NCI-H524 treated with DMSO at 0.1 percent for 48 hours (cell line): ENCODE measurements at places on chromosomes 7 and 10.

DNA sequence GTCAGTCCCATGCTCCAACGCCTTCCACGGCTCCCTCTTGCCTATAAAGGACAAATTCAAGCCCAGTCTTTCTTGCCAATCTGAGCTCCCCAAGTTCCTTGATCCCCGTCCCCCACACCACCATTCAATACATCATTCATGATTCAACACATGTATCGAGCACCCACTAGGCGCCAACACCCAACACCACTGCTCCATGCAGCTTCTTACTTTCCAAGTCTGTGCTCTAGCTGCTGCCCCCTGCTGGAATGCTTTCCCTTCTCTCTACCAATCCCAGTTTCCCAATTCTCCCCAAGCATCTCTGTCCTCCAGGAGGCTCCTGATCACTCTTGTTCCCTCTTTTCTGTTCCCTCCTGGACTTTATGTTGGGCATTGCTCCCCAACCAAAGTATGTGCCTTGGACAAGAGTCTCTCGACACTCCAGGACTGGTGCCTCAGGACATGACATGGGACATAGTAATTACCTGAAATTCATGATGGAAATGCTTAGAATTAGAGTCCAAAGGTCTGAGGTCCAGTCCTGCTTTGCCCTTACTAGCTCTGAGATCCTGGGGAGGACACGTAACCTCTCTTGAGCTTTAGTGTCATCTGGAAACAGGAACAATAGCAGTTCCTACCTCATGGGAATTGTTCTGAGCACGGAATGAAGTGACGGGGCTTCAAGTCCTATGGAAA lies 172.7 kb downstream of the NEURL1 start:
- no peak for DNase-seq

- no peak for DNase-seq
These were observed 172.8 kb downstream of the GRID1 start for GRCh38 chr10:86193841-86194240.

GRCh38 chr10:119541459-119542356 lies 811 bp downstream of the RGS10 start:
- no peak for DNase-seq

GRCh38 chr7:19560111-19560883 lies 148.5 kb downstream of the POLR1F start:
- DNase-seq: no peak

DNA sequence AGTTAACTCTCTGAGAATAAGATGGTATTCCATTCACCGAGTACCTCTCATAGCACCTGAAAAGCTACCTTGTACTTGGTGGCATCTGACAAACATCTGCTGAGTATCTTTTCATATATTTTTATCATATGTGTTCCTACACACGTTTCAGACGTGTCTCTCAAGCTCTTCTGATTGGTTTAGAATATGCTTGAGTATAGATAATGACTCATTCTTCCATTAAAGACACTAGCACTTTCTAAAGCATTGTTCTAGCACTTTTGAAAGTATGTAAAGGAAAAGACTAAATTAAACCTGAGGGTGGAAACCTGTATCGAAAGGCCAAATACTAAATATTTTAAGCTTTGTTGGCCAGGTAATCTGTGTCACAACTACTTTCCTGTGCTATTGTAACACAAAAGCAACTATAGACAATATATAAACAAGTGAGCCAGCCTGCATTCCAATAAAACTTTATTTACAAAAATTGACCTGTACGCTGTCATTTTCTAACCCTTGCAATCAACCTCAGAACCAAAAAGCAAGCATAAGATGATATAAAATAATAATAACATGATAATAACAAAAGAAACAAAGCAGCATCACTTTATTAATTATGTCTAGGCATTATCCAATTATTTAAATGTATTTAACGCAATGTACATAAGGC lies 95.3 kb downstream of the DGKI start:
- DNase-seq: no peak

DNA sequence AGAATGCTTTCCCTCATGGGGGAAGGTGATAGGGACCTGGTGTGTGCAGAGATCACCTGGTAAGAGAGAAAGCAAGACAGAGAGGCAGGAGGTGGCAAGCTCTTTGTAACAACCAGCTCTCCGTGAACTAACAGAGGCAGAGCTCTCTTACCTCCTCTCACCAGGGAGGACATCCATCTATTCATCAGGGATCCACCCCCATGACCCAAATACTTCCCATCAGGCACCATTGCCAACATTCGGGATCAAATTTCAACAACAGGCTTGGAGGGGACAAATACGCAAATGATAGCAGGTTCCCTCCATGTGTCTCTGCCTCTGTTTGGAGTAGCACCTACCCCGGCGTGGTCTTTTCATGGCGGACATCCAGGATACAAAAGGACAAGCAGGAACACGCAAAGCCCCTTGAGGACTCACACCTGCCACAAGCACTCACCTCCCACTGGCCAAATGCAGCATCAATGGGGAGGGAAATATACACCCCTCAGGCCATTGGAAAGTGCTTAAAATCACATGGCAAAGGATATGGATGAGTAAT lies 431.2 kb upstream of the AUTS2 start:
- DNase-seq: no peak

- no peak for DNase-seq
These were observed 40.3 kb downstream of the THNSL1 start for GRCh38 chr10:25056726-25057125.

GRCh38 chr7:27863880-27864279 lies 123.9 kb downstream of the TAX1BP1 start:
- DNase-seq: no peak

DNA sequence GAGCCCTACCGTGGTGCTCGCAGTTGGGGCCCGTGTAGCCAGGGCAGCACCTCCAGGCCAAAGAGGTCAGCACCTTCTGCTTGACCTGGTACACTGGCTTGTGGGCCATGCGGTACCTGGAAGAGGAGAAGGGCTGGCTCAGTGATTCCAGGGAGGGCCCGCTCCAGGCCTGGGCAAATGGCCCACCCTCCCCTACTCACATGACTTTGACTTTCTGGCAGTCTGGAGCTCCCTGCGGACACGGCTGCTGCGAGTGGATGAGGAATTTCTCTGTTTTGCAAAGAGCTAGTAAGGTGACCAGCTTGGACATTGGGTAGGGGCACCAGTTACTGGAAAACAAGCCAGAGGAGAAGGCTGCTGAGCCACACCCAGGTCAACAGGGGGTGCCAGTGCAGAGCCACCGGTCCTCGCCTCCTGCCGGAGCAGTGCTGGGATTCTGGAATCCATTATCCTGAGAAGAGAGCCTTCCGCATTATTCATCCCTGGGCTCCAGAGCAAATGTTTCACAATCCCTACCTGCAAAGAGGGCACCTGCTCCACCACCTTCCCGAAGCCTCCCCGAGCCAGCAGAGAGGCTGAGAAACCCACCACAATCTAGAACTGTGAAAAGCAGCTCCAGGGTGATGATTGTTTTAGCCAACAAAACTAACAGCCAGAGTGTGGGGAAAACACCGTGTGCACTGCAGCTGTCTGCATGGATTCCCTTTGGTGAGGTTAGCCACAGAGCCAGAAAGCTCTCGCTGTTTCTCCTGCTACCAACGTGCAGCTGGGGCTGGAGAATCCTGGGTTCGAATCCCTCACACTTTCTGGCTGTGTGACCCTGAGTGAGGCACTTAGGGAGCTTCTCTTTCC lies 11.8 kb downstream of the MMRN2 start:
- DNase-seq: no peak

GRCh38 chr7:146115548-146115850 lies 1.1 kb upstream of the CNTNAP2 start:
- DNase-seq: no peak

- DNase-seq: no peak
These were observed 1.5 kb downstream of the PRKAR2B start for GRCh38 chr7:107045980-107046379.

DNA sequence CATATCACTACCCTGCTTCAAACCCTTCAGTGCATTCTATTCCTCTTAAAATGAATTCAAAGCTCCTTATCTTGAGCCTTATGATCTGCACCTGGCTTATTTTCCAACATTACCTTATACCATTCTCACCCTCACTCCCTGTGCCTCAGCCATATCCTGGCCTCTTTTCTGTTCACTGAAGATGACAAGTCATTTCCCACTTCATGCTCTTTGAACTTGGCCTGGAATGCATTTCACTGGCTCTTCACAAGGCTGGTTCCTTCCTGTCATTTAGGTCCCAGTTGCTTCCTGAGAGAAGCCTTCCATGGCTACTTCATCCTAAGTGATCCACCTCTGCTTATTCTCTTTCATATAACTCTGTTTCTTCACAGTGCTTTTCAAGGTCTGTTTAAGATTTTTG lies 3.2 kb upstream of the LIPF start:
- no peak for DNase-seq

GRCh38 chr10:43048301-43049051 lies 28.4 kb upstream of the RET start:
- no peak for DNase-seq

DNA sequence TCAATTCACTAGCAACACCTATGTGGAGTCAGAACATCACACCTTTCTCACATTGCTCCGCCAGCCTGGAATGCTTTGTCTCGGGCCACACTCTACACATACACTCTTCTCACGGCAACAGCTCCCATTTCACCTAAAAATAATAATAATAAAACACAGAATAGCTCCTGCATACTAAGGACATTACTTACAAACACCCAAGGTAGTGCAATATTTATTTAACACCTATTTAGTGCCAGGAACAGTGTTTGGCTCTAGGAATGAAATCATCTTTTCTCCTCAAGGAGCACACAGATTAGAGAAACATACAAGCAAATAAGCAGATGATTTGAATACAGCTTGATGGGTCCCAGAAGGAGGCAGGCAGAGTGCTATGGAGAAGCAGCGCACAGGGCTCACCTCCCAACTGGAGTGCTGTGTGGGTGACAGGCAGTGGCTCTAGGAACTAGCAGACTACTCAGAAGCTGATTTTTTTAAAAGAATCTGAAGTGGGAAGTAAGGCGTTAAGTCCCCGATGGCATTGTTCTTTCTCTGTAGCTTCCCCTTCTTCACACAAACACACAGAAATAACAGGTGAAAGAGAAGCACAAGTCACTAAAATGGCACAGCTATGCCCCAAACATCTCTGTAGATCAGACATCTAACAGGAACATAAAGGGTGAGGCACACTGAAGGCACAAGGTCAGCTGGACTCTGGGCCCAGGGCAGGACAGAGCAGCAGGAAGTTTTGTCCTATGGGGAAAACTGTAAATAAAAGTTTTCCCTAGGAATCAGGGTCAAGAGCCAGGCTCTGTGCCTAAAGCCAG lies 16.7 kb downstream of the USP6NL start:
- no peak for DNase-seq

GRCh38 chr10:93542358-93542791 lies 24.1 kb upstream of the FFAR4 start:
- DNase-seq: peak; percentile 61

DNA sequence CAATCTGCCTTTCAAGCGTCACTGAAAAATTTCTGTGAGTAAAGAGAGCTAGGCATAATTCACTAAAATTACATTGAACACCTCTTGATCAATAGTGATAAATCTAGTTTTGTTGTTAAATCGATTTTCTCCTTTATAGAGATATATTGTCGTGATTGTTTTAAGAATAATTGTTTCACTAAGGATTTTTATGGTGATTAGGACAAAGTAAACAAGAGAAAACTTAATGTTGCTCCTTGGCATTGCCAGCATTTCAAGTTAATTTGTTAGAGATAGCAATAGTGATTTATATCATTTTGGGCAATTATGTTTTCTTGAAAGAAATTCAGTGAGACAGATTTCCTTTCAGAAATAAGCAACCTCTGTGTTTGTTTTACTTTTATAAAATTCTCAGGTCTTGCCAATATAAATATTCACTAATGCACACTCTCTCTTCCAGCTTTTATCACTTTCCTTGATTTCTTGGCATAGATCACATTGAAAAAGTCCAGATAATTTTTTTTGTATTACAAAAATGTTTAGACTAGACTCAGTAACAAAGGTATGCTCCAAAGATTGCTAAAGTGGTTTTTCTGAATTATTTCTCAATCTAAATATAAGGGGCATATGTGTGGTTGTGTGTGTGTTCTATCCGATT lies 538.7 kb downstream of the TFEC start:
- DNase-seq: no peak

DNA sequence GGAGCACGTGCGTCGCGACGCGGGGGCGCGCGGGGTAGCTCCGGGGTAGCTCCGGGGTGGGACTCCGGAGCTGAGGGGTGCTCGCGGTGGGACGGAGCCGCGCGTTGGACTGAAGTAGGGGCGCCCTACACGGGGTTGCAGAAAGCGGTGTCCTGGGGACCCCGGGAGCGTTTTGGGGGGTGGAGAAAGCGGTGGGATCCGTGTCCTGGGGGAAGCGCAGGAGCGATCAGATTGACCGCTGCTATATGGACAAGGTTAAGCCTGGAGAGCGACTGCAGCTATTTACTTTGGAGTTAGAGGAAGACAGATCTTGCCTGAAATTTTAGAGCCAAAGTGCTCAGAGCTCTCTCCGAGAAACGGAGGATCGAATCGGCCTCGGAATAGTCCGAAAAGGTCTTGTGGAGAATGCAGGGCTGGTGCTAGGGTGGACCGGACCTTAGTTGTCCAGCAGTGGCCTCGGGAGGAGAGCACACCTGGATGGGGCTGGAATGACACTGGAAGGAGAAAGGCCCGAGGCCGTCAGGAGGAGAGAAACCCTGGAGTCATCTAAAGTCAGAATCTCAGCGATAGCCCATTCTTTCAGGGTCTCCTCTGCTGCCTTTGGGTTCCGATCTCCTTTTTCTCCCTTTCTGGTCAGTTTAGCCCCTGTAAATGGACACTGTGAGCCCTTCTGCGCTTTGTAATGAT lies 564 bp downstream of the PDSS1 start:
- no peak for DNase-seq

DNA sequence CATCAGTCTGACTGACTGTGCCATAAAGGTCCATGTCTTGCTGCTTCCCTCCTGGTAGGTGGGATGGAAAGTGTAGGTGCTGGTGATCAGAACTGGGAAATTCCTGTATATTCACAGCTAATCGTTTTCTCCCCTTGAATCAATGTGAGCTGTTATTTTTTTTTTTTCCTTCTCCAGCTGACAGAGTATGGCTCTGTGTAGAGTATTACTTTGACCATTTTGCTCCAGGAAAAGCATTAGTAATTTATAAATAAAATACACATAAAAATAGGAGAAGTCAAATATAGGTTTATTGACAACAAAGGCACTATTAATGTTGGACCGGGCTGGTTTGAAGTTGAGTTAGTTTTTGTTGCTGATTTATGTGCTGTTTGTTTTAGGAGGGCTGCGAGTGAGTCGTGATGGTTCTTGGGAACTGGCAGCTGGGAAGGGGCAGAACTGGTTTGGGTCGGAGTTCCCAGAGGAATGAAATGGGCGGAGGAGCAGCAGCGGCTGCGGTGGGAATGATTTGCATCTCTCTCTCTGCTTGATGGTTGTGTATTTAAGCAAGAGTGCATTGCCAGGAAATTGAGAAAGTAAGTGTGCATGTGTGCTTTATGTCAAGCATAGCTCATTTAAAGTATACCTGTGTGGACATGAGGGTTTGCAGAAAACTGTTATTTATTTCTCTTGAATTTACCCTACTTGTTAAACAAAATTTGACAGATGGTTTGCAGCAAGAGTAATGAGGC lies 80.9 kb downstream of the LRMDA start:
- no peak for DNase-seq

- no peak for DNase-seq
These were observed 15.1 kb downstream of the AP5Z1 start for GRCh38 chr7:4790516-4790991.

GRCh38 chr7:43725251-43725650 lies 4.1 kb downstream of the COA1 start:
- no peak for DNase-seq

GRCh38 chr7:132091706-132092105 lies 484.6 kb downstream of the PLXNA4 start:
- DNase-seq: no peak
